ENCODE measurements at places on chromosomes 3 and 15. TPM values are rescaled to one million over a fixed set of nuclear protein-coding genes. Genes with fewer than 3 reads are reported as not detected.

Gene ICE2
- total RNA-seq: 71.9 TPM

Gene LCTL
- total RNA-seq: not detected

Gene MED12L
- 0.57 TPM for total RNA-seq

Gene FRMD5
- 25.8 TPM for total RNA-seq

Gene IL17RC
- total RNA-seq: 14.5 TPM

Gene FES
- total RNA-seq: 50.6 TPM

Gene IGDCC3
- total RNA-seq: not detected

Gene C3orf80
- not detected for total RNA-seq

Gene ALS2CL
- total RNA-seq: 5.3 TPM

Gene IQCB1
- total RNA-seq: 21.9 TPM

Measured in thoracic aorta endothelial cell (primary cell).